ENCODE measurements at places on chromosomes 13 and 19. TPM values are rescaled to one million over a fixed set of nuclear protein-coding genes. Genes with fewer than 3 reads are reported as not detected.

DNA sequence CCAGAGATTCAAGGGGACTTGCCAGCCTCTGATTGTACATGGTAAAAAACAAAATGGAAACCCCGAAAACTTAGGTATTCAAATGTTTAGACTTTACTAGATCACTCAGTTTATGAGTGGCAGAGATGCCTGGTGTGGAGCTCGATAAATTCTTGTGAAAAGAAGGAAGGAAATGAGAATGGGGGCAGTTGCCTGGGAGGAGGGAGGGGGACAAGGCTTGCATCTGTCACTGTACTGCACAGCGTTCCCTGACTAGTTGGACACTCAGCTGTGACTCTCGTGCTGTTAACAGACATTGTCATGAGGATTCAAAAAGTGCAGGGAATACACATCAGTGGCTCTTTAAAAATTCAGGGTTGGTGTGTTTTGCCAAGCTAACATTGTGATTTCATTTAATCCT is 232.9 kb downstream of the ZIC5 start:
- no peaks in the 10 kb centered on the region for H3K27me3 ChIP-seq
- H3K36me3 ChIP-seq, result no peaks in the 10 kb centered on the region
- no peak for DNase-seq
- no peak overlapping the region for H3K27ac ChIP-seq
- no peak overlapping the region for H3K4me3 ChIP-seq
- peaks cover 52% of the 10 kb centered on the region for H3K4me1 ChIP-seq

- H3K27me3 ChIP-seq, result peaks cover 62% of the 10 kb centered on the region
- H3K36me3 ChIP-seq, result no peaks in the 10 kb centered on the region
- H3K4me1 ChIP-seq, result peaks cover 3% of the 10 kb centered on the region
- H3K4me3 ChIP-seq, result peak overlapping the region; percentile 96
Measured at GRCh38 chr13:111115965-111116521, 933 bp downstream of the ARHGEF7 start.

- H3K4me3 ChIP-seq, result peak overlapping the region; percentile 75
- H3K27me3 ChIP-seq, result no peaks in the 10 kb centered on the region
- peaks cover 16% of the 10 kb centered on the region for H3K4me1 ChIP-seq
- H3K36me3 ChIP-seq, result peaks cover 7% of the 10 kb centered on the region
Measured at GRCh38 chr19:23415561-23416191, 20.4 kb upstream of the ZNF91 start.

- H3K4me1 ChIP-seq, result no peaks in the 10 kb centered on the region
- H3K36me3 ChIP-seq, result no peaks in the 10 kb centered on the region
- DNase-seq, result no peak
- H3K27ac ChIP-seq, result no peak overlapping the region
Measured at GRCh38 chr13:61751039-61751438, 335.4 kb upstream of the PCDH20 start.

DNA sequence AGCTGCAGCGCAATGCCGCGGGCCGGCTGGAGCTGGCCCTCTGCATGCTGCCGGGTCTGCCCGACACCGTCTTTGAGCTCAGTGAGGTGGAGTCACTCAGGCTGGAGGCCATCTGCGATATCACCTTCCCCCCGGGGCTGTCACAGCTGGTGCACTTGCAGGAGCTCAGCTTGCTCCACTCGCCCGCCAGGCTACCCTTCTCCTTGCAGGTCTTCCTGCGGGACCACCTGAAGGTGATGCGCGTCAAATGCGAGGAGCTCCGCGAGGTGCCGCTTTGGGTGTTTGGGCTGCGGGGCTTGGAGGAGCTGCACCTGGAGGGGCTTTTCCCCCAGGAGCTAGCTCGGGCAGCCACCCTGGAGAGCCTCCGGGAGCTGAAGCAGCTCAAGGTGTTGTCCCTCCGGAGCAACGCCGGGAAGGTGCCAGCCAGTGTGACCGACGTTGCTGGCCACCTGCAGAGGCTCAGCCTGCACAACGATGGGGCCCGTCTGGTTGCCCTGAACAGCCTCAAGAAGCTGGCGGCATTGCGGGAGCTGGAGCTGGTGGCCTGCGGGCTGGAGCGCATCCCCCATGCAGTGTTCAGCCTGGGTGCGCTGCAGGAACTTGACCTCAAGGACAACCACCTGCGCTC is 3.8 kb upstream of the MAP2K7 start:
- H3K27me3 ChIP-seq, result no peaks in the 10 kb centered on the region
- H3K27ac ChIP-seq, result no peak overlapping the region
- DNase-seq, result no peak
- H3K4me3 ChIP-seq, result no peak overlapping the region

GRCh38 chr13:59452189-59452890 is 711.4 kb downstream of the DIAPH3 start:
- 0 out of 2 replicates have a peak, but pooled peaks cover 12% of the 10 kb centered on the region for H3K27me3 ChIP-seq
- no peaks in the 10 kb centered on the region for H3K36me3 ChIP-seq
- no peak for DNase-seq
- no peak overlapping the region for H3K27ac ChIP-seq
- H3K4me1 ChIP-seq, result peaks cover 20% of the 10 kb centered on the region

GRCh38 chr19:49064029-49064629 is 489 bp downstream of the NTF4 start:
- H3K4me1 ChIP-seq, result peaks cover 32% of the 10 kb centered on the region
- peak overlapping the region; percentile 65 for H3K4me3 ChIP-seq
- DNase-seq, result peak; percentile 72
- peaks cover 59% of the 10 kb centered on the region for H3K27me3 ChIP-seq

DNA sequence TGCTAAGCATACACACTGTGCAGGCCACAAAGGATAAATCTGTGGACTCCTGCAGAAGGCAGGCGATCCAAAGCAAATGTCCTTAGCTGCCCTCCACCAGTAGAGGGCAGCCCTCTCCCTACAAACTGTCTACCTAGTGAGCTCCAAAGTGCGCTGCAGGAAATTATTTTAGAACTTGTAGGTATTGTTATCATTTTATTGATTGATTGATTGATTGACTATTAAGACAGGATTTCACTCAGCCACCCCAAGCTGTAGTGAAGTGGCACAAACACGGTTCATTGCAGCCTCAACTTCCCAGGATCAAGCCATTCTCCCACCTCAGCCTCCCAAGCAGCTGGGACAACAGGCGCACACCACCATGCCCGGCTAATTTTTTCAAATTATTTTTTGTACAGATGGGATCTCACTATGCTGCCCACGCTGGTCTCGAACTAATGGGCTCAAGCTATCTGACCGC is 37.3 kb downstream of the RNF6 start:
- H3K4me1 ChIP-seq, result peaks cover 4% of the 10 kb centered on the region
- peaks cover 11% of the 10 kb centered on the region for H3K27me3 ChIP-seq
- no peak overlapping the region for H3K27ac ChIP-seq
- no peaks in the 10 kb centered on the region for H3K36me3 ChIP-seq
- H3K4me3 ChIP-seq, result no peak overlapping the region

- no peak overlapping the region for H3K27ac ChIP-seq
- H3K36me3 ChIP-seq, result no peaks in the 10 kb centered on the region
- H3K27me3 ChIP-seq, result no peaks in the 10 kb centered on the region
Measured at GRCh38 chr13:100323937-100324336, 235.0 kb downstream of the PCCA start.

GRCh38 chr19:2726160-2726855 is 5.1 kb upstream of the DIRAS1 start:
- H3K4me1 ChIP-seq, result no peaks in the 10 kb centered on the region
- H3K4me3 ChIP-seq, result no peak overlapping the region
- H3K36me3 ChIP-seq, result no peaks in the 10 kb centered on the region
- 0 out of 2 replicates have a peak, but pooled peaks cover 6% of the 10 kb centered on the region for H3K27me3 ChIP-seq

- H3K4me3 ChIP-seq, result no peak overlapping the region
- H3K4me1 ChIP-seq, result peaks cover 55% of the 10 kb centered on the region
- no peak overlapping the region for H3K27ac ChIP-seq
- DNase-seq, result no peak
- no peaks in the 10 kb centered on the region for H3K27me3 ChIP-seq
- H3K36me3 ChIP-seq, result no peaks in the 10 kb centered on the region
Measured at GRCh38 chr13:51619614-51620013, 35.4 kb downstream of the WDFY2 start.

GRCh38 chr19:50324331-50324730 is 4.8 kb downstream of the KCNC3 start:
- H3K4me1 ChIP-seq, result peaks cover 21% of the 10 kb centered on the region
- H3K36me3 ChIP-seq, result no peaks in the 10 kb centered on the region
- H3K4me3 ChIP-seq, result no peak overlapping the region

- peaks cover 9% of the 10 kb centered on the region for H3K4me1 ChIP-seq
- no peak overlapping the region for H3K27ac ChIP-seq
- H3K36me3 ChIP-seq, result no peaks in the 10 kb centered on the region
- H3K4me3 ChIP-seq, result no peak overlapping the region
Measured at GRCh38 chr19:18793144-18794028, 2.3 kb upstream of the COMP start.

GRCh38 chr13:43432958-43433357 is 353.8 kb downstream of the ENOX1 start:
- no peaks in the 10 kb centered on the region for H3K27me3 ChIP-seq
- H3K36me3 ChIP-seq, result no peaks in the 10 kb centered on the region
- no peak for DNase-seq
- H3K4me1 ChIP-seq, result peaks cover 20% of the 10 kb centered on the region
- no peak overlapping the region for H3K27ac ChIP-seq

DNA sequence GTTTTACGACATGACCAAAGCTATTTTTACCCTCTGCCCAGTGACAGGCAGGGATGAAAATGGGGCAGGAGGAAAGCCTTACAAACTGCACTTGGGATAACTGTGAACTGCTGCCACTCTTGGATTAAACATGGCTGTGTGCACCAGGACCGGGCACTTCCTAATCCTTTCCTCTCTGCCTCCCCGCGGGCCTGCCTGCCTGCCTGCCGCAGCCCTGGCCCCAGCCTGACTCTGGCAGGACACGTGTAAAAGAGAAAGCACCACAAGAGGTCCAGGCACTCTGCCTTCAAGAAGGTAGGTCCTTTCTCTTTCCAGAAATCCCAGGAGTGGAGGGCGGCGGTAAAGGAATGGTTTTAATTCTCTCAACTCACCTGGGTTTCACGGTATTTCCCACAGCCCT is 4.8 kb downstream of the TSHZ3 start:
- H3K27ac ChIP-seq, result no peak overlapping the region
- H3K4me1 ChIP-seq, result peaks cover 42% of the 10 kb centered on the region
- H3K4me3 ChIP-seq, result no peak overlapping the region
- no peaks in the 10 kb centered on the region for H3K36me3 ChIP-seq
- peaks cover 30% of the 10 kb centered on the region for H3K27me3 ChIP-seq

GRCh38 chr19:47402504-47402903 is 16.8 kb downstream of the MEIS3 start:
- H3K4me3 ChIP-seq, result no peak overlapping the region
- peaks cover 25% of the 10 kb centered on the region for H3K4me1 ChIP-seq
- DNase-seq, result no peak
- no peaks in the 10 kb centered on the region for H3K36me3 ChIP-seq
- no peaks in the 10 kb centered on the region for H3K27me3 ChIP-seq
- H3K27ac ChIP-seq, result no peak overlapping the region

GRCh38 chr13:35473206-35473775 is 3.2 kb downstream of the MAB21L1 start:
- no peak overlapping the region for H3K4me3 ChIP-seq
- no peak overlapping the region for H3K27ac ChIP-seq
- H3K27me3 ChIP-seq, result peaks cover 99% of the 10 kb centered on the region
- H3K36me3 ChIP-seq, result no peaks in the 10 kb centered on the region
- DNase-seq, result no peak
- H3K4me1 ChIP-seq, result peaks cover 54% of the 10 kb centered on the region

DNA sequence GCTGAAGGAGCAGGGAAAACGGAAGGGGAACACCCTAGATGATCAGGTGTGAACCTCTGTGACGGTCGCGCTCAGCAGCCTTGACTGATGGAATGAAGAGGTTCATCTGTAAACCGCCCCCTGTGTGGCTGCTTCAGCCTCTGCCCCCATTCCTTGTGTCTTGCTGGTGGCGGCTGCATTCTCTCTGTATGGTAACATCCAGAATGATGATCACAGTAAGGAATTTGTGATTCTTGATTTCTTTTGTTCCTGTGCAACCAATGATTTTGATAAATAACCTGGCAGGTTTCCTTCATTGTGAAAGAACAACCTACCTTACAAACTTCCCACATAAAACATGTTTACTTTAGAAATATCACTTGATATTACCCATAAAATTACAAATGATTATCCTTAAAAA is 118.7 kb upstream of the MCF2L start:
- DNase-seq, result no peak
- no peak overlapping the region for H3K27ac ChIP-seq
- no peaks in the 10 kb centered on the region for H3K4me1 ChIP-seq
- 0 out of 2 replicates have a peak, but pooled peaks cover 10% of the 10 kb centered on the region for H3K36me3 ChIP-seq
- H3K27me3 ChIP-seq, result no peaks in the 10 kb centered on the region

GRCh38 chr13:24207841-24208667 is 47.5 kb downstream of the SPATA13 start:
- no peak overlapping the region for H3K27ac ChIP-seq
- DNase-seq, result no peak
- H3K4me3 ChIP-seq, result no peak overlapping the region
- no peaks in the 10 kb centered on the region for H3K36me3 ChIP-seq
- H3K27me3 ChIP-seq, result no peaks in the 10 kb centered on the region
- peaks cover 10% of the 10 kb centered on the region for H3K4me1 ChIP-seq

DNA sequence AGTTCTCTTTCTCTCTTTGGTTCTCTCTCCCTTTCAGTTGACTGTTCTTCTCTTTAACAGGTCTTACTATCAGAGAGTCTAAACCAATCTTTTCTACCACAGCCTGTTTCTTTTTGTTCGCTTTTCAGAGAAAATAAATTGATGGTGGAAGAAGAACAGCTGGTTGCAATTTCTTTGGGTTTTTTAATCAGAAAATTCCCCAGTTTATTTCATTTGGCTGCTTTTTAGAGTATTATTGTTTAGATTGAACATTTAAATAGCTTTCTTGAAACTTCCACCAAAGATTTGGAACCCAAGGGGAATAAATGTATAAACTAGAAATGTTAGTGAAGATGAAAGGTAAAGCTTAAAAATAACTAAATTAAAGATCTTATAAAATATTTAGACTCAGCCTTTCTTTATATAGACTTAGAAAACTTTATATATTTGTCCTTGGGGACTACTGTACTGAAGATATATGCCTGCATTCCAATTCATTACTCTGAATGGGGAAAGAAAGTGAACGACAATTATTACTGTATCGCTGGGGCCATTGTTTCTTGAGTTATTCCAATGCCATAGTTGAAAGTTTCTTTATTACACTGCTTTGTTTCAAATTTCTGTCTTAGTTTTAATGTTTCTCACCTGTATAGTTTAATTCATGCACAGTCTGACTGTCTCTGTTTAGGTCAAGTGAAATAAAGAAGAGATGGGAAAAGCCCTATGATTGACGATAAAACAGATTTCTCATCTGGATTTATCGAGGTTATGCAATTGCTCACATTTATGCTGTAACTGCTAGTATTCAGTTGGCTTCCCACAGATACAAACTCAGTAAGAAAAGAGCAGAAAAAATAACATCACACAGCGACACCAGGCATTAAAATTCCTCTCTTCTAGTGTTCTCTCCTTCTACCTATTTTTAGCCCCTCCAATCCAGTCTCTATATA is 169.4 kb upstream of the CSNK1A1L start:
- H3K27me3 ChIP-seq, result no peaks in the 10 kb centered on the region
- H3K4me3 ChIP-seq, result no peak overlapping the region
- no peaks in the 10 kb centered on the region for H3K4me1 ChIP-seq
- H3K36me3 ChIP-seq, result no peaks in the 10 kb centered on the region
- DNase-seq, result no peak

Gene IFI30
- 17.1 TPM for total RNA-seq

Gene ZNF440
- total RNA-seq, result 9.3 TPM

Gene ZNF616
- total RNA-seq, result 28.3 TPM

Gene ZNF256
- 20.4 TPM for total RNA-seq

Gene ZNF132
- 5.2 TPM for total RNA-seq
